ENCODE measurements at places on chromosomes 2 and 18.

GRCh38 chr2:201777869-201778268 lies 2.9 kb downstream of the ALS2 start:
- no peak for DNase-seq

GRCh38 chr2:215104226-215104625 lies 34.2 kb downstream of the ABCA12 start:
- DNase-seq = no peak

GRCh38 chr2:160703648-160704585 lies 210.3 kb upstream of the RBMS1 start:
- peak; percentile 8 for DNase-seq

GRCh38 chr2:212596276-212596675 lies 57.7 kb upstream of the ERBB4 start:
- DNase-seq = no peak

GRCh38 chr2:219664944-219665343 lies 37.5 kb downstream of the SLC4A3 start:
- no peak for DNase-seq

DNA sequence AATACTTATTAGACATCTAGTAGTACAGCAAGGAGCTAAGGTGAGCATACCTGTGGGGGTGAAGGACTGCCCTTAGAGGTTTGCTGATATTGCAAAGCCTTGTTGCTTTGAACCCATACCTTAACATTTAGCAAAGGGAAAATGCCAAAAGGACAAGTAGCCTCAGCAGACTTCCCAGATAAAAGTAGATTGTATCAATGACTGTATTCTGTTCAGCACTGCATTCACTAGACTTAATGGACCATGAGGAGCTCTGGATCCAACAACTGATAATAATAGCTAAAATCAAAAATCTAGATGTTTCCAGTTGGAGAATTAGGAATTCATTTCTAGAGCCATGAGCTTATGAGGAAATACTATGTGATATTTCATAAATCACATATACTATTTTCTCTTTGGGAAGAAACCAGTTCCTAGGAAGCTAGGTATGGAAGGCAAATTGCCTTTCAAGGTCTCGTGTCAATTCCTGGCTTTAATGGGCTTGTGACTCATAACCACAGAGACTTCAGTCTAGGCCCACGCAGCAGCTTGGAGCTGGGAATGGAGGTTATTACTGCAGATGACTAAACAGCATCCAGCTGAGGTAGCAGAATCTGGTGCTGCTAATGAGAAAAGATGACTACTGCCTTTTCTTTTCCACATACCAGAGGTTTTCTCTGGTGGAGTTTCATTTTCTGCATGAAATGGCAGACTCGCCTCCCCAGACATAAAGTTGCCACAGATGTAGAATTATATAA lies 191.2 kb upstream of the NABP1 start:
- DNase-seq = no peak

DNA sequence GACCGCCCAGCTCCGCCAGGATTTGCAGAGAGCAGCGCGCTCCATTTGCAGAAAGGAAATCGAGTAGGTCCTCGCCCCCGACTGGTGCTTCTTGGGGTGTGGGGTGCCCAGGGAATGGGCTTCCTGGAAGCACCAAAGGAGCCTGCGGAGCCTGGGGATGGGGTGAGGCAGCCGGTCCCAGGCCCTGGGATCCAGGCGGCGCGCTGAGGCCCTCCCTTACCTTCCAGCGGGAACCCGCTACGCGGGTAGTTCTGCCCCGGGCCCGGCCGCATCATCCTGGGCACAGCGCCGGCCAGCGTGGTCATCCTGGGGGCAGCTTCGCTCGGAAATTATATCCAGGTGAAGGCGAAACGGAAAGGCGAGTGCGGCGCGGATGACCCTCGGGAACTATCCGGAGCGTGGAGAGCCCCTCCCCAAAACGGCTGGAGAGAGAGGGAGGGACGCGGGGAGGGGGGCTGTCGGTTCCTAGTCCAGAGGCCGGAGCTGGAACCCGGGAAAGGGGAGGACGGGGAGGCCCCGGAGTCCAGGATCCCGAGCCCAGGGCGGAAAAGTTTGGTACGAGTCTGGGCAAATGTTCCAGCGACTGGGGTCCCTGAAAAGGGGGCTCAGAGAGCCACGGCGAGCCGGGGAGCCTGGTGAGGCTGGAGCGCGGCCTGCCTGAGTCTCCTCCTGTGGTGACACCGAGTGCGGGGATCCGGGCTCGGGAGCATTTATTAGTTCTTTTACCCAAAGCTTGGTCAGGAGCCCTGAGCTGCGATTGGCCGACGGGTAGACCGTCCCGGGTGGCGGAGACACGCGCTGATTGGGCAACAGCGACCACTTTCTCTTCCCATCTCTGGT lies at the start of gene PAX3:
Gene PAX3, minus strand, starts transcription at position 688 of the 840 bp plus-strand sequence. Its CDS starts 383 bp downstream, at position 305.
- peak; percentile 34 for DNase-seq

GRCh38 chr2:171178993-171179392 lies 18.3 kb upstream of the TLK1 start:
- DNase-seq = no peak

All from pons (tissue), 1 donor.